ENCODE measurements at places on chromosomes 7 and 10.

- no peak for DNase-seq
These were observed 9.8 kb downstream of the ZNF775 start for GRCh38 chr7:150388709-150389531.

DNA sequence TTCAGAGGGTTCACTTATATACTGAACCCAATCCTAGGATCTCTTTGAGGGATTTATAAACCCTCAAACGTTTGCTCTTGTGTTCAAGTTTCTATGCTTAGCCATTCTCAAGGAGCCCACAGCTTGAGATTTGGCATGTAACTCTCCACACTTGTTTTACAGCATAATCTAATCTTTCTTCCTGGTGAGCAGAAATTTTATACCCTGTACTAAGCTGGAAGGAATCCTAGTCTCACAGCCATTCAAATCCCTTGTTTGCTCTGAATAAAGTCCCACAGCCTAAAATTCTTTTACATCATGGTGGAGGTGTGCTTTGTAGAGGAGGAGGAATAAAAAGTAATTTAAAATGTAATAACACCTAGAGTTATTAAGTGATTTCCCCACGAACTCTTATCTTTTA lies 5.3 kb upstream of the AGR2 start:
- DNase-seq: no peak

DNA sequence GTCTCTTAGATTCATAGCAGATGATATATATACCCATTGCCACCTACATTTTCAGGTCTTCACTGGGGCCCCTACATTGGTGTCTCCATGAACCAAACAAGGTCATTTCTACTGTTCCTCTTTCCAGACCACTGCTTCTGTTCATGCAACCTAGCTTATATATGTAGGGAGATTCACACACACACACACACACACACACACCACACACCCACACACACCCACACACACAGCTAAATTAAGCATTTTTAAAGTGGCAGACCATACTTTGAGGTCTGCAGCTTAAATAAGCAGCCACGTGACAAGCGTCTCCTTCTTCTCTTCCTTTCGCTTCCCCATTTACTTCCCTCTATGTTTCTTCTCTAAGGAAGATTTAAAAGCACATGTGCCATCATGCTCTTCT lies 70.0 kb upstream of the CC2D2B start:
- no peak for DNase-seq

- DNase-seq: no peak
These were observed 86.8 kb downstream of the MPLKIP start for GRCh38 chr7:40047661-40048060.

DNA sequence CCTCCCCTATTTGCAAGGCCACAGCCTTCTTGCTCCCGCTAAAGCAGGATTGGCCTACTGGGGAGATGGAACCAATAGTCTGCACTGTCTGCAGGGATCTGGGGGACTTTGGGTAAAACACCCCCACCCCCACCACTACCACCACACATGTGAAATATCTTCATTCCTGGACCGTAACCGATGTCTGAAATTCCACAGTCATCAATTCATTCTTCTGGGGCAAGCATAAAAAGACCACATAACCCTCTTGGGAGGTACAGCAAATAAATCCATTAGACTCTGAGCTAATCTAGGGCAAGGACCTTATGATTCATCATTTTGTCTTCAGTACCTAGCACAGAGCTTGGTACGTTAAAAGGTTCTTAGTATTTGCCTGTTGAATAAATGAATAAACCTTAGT lies 307.8 kb downstream of the GPAM start:
- DNase-seq: no peak
